Stimulated activated CD8-positive, alpha-beta memory T cell treated with anti-CD3 and anti-CD28 coated beads, Interleukin-12 subunit alpha, Interleukin-12 subunit beta, amount 100 ng/mL, for 4 hours (primary cell): ENCODE measurements at places on chromosomes 2 and 18.

DNA sequence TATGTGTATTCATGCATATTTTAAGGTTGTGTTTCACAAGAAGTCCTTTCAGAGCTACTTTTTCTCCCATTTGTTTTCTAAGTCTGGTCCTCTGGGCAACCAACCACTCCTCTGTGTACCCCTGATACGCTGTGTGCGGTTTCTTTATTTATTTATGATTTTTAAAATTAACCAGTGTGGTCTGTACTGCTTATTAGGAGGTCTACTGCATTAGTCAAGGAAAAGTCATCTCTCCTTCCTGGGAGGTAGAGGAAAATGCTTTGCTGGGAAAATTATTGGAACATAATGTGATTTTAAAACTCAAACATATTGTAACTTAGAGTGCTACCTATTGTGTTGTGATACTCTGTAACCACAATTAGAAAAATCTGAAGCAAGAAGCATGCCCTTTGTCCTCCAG is 1404.3 kb downstream of the SUCLG1 start:
- DNase-seq: no peak

- no peak for DNase-seq
Observed at GRCh38 chr2:108637304-108637669, 82.0 kb upstream of the RANBP2 start.

GRCh38 chr2:95730813-95731212 is 139.0 kb downstream of the TRIM43 start:
- DNase-seq: no peak

- no peak for DNase-seq
Observed at GRCh38 chr18:11981543-11982366, 448 bp downstream of the IMPA2 start.

- no peak for DNase-seq
Observed at GRCh38 chr18:24274837-24275236, 122.8 kb downstream of the OSBPL1A start.

DNA sequence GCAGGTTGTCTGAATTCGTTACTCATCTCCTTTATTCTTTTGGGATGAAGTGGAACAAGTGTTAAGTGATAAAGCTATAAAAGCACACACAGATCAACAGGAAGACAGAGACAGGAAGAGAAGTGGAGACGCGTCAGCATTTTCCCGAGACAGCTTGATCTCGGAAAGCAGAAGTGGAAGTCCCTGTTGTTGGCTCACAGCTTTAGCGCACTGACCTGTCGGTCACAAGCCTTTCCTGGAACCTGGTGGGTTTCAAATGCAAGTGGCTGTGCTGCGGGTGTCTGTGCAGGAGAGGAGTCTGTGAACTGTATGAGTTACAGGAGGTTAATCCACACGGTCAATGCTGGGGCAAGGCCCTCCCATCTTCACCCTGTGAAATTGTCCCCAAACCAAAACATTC is 116.6 kb upstream of the PELI1 start:
- DNase-seq: no peak

GRCh38 chr2:226983895-226984749 is 148.3 kb downstream of the RHBDD1 start:
- DNase-seq: no peak

DNA sequence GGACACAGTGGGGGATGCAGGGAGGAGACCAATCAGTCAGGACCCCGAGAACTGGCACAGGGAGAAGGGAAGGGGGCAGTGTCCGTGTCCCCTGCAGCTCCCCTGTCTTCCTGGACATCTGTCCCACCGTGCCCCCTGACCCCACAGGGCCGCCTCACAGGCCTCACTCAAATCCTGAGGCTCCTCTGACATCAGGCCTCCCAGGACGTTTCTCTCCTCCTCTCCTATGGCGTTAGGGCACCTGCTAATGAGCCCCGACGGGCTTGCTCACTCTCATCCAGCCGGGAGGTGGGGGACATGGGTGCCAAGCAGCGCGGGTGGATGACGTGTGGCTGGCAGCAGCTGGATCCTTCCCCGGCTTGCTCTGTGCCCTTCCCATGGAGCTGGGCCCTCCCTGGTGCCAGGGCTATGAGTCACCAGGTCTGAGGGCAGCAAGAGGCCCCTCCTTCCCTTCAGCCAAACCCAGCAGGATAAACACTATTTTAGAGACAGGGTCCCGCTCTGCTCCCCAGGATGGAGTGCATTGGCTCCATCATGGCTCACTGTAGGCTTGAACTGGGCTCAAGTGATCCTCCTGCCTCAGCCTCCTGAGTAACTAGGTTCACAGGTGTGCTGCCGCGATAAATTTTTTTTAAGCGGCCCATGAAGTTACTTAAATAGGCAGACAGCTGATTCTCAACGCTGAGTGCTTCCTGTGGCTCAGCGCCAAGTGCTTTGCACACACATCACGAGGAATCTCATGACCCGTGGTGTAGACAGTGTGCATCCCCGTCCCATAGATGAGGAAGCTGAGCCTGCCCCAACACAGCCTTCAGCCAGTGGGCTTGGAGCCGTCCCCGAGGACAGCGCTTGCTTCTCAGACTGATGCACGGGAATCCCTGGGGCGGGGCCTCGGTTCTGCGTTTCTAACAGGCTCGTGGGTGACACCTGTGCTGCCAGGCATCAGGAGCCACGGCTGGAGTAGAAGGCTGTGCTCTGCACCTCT is 64.5 kb upstream of the HDAC4 start:
- no peak for DNase-seq

DNA sequence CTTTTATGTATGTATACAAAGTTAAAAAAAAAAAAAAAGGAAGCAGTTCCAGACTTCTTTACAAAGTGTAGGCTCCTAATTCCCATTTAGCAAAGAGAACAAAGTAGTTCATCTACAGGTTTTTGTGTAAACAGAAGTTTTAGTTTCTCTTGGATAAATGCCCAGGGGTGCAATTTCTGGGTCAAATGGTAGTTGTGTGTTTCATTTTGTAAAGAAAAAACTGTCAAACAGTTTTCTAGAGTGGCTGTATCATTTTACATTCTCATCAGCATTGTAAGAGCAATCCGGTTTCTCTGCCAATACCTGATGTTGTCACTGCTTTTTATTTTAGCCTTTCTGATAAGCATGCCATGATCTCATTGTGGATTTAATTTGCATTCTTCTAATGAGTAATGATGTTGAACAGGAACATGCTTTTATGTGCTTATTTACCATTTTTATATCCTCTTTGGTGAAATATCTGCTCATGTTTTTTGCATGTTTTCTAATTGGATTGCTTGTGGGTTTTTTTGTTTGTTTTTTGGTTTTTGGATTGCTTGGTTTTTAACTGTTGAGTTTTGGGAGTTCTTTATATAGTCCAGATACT is 16.6 kb upstream of the PSME4 start:
- no peak for DNase-seq

DNA sequence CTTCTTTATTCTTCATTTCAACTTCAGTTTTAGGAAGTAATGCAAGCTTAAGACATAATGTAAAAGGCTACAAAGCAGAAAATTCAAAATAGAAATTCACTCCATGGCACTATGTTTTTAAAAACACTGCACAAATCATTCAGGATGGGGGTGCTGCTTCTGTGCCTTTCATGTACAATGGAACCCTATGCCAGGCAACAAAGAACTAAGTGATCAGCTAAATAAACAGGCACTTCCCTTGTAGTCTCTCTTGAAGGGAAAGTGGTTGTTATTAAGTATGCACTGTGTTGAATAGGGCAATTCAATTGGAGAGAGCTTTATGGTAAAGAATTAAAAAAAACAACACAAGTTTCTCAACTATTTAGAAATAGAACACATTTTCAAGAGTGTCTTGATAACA is 10.9 kb upstream of the ERBB4 start:
- no peak for DNase-seq

GRCh38 chr2:164928101-164928673 is 27.1 kb downstream of the SLC38A11 start:
- DNase-seq: no peak

DNA sequence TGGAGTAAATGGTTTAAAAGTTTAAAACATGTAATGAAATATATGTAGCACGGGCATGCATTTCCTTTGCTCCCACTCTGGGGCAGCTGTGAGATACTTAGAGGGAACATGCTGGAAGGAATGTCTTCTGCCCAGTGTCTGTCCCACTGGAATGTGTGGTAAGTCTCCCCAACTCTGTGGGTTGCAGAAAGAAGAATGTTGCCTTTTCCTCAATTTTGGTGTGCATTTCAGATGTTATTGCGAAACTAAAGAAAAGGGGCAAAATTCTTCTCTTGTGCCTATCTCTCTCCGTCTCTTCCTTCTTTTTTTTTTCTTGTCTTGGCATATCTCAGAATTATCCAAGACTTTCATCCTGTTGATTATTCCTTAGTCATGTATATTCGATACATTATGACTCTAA is 201.1 kb downstream of the SH3RF3 start:
- DNase-seq: no peak

DNA sequence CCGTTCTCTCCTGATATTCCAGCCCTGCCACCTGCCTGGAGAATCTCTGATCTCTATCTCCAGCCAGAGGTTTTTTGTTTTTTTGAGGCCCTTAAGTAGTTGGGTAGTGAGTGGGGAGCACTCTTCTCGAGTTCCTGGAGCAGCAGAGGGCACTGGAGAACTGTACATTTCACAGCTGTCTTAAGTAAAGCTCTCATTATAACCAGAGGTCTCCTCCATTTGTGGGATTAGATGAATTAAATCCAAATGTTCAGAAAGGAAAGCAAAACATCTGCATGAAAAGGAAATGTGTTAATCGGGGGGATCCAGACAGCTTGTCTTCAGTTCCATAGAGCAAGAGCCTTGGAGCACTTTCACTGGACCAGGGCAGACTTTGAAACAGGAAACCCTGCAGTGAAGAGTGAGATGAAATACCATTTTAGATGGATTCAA is 32.8 kb downstream of the AOX1 start:
- DNase-seq: no peak

- DNase-seq: no peak
Observed at GRCh38 chr2:17749753-17750438, 3.7 kb downstream of the SMC6 start.

- DNase-seq: no peak
Observed at GRCh38 chr2:68907232-68907919, 36.2 kb upstream of the BMP10 start.

DNA sequence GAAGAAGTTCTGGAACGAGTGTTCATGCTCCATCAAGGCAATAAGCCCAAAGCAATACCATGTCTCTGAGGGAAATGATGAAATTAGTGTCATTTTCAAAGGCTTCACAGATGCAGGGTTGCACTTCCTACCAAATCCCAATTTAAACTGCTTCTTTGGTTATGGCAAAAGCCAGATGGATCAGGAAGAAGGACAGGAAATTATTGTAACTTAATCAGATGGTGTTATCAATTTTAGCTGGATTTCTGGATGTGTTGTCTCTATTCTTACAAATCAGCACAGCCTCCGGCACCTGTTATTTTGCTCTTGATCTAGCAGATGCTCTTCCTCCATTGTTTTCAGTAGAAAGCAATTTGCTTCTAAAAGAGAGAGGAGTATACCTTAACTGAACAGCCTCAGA is 693.4 kb downstream of the SOCS6 start:
- no peak for DNase-seq

DNA sequence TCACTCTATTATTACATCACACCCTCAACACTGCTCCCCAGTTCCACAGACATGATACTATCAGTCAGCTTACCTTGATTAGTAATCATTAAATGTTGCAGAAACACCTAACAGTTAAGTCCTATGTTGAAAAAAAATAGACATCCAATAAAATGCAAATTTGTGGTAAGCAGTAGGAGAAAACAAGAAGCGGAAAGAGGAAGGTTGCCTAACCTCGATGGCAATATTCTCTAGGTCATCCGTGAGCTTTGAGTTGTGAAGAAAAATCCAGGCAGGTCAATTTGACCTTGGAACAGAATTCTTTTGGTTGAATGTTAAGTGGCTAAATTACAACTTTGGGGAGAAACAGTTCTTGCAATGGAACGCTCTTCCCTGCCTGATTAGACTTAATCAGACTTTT is 264.4 kb downstream of the AFF3 start:
- DNase-seq: no peak

- DNase-seq: no peak
Observed at GRCh38 chr2:157893611-157894010, 17.5 kb upstream of the ACVR1 start.

DNA sequence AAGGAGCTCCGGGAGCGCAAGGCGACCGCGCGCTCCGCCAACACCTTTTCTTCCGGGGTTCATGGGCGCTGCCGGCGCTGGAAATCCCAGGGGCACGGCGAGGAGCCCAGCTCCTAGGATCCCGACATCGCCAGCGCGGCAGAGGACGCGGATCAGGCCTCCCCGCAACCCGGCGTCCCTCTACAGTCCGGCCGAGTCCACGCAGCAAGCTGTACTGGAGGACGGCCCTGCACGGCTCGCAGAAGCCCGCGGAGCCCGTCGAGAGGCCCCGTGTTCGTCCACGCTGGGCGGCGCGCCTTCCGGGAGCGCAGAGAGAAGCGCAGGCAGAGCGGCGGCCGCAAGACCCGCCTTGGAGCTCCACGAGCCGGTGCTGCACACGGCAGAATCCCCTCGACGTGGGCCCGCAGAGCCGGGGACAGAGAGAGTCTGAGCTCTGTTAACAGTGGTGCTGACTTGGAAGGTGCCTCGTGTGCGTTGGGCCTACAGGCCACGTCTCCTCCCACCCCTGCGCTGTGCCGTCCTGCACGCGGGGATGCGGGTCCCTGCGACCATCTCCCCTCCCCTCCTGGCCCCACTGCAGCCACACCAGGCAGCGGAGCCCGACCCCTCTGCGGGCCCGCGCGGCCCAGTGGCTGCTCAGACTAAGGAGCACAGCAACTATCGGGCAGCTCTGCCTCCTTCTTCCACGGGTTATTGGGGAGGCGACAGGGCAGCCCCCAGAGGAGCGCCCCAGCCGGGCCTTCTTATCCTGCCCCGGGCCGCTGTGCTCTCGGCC is 28.1 kb upstream of the PTPN2 start:
- no peak for DNase-seq

GRCh38 chr18:79645291-79645983 is 34.2 kb upstream of the CTDP1 start:
- DNase-seq: no peak

GRCh38 chr2:189128970-189129369 is 50.6 kb downstream of the COL5A2 start:
- DNase-seq: no peak
